ENCODE measurements at places on chromosomes 7 and 10.
A peak's percentile ranks its signal among the peaks of the same experiment; 100 is the strongest.

GRCh38 chr7:122699017-122699416 is at the start of gene RNF133:
Gene RNF133 (minus strand): TSS chr7:122699117. CDS start chr7:122698918, 199 bp downstream.
- DNase-seq = no peak
- no peaks in the 10 kb centered on the region for H3K4me1 ChIP-seq
- no peak within 1 kb of the TSS for H3K27ac ChIP-seq
- H3K27me3 ChIP-seq = no peaks in the 10 kb centered on the region

GRCh38 chr10:3961082-3961481 is 176.1 kb upstream of the KLF6 start:
- H3K27ac ChIP-seq = peak overlapping the region; percentile 5
- H3K4me3 ChIP-seq = no peak overlapping the region
- no peaks in the 10 kb centered on the region for H3K36me3 ChIP-seq
- no peaks in the 10 kb centered on the region for H3K27me3 ChIP-seq
- peaks cover 36% of the 10 kb centered on the region for H3K4me1 ChIP-seq

DNA sequence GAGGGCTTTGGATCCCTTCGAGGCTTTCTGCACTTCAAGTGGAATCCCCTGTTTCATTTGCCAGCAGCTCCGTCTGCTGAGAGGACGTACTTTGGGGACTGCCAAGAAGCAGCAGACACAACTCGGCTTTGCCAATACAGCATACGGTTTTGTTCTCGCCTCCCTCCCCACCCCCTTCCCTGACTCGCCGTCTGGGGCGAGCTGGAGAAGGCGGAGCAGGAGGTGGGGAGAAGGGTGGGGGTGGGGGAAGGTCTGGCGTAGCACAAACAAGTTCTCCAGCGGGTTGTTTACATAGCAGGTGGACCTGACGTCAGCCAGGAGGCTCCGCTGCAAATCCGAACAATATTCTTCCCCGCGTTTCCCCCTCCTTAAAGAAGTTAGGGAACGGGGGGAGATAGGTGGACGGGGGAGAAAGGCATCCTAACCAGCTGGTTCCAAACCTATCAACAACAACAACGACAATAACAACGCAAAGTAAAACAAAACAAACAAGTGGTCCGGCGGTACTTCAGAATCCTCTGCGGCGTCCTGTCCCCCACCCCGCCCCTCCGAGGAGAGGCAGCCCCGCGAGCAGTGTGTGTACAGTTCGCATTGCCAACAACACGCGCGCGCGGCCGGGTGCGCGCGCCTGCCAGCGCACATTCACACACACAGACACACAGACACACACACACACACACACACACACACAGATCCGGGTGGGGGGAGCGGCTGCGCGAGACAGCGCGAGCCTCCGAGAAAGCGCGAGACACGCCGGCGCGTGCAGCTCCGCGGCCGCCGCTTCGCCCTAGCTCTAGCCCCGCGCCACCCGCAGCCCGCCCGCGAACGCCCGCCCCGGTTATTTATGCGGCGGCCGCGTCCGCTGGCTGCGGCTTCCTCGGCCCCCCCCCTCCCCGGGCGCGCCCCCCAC is 167.0 kb upstream of the PPP1R3A start:
- peaks cover 77% of the 10 kb centered on the region for H3K27me3 ChIP-seq
- H3K27ac ChIP-seq = no peak overlapping the region
- H3K4me3 ChIP-seq = peak overlapping the region; percentile 80
- H3K36me3 ChIP-seq = no peaks in the 10 kb centered on the region
- peaks cover 44% of the 10 kb centered on the region for H3K4me1 ChIP-seq
- DNase-seq = peak; percentile 45

DNA sequence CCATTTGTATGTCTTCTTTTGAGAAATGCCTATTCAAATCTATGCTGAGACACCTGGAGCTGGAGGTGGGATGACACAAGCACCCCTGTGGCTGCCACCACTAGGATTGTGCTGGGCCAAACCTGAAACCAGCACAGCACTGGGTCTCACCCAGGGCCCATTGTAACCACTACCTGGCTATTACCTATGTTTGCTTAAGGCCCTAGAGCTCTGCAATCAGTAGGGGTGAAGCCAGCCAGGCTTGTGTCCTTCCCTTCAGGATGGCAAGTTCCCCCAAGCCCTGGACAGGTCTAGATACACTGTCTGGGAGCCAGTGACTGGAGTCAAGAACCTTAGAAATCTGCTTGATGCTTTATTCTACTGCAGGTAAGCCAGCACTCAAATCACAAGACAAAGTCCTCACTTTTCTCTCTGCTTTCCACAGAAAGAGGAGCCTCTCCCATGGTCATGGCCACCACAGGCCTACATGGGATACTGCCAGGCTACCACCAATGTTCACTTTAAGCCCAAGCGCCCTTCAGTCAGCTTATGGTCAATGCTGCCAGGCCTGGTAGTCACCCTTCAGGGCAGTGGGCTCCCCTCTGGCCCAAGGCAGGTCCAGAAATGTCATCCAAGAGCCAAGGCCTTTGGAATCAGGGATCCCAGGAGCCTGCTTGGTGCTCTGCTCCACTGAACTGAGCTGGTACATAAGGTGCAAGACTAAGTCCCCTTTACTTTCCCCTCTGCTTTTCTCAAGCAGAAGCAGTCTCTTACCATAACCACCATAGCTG is 105.3 kb downstream of the BMS1 start:
- H3K27ac ChIP-seq = no peak overlapping the region
- no peak for DNase-seq
- no peaks in the 10 kb centered on the region for H3K36me3 ChIP-seq
- peaks cover 5% of the 10 kb centered on the region for H3K27me3 ChIP-seq

DNA sequence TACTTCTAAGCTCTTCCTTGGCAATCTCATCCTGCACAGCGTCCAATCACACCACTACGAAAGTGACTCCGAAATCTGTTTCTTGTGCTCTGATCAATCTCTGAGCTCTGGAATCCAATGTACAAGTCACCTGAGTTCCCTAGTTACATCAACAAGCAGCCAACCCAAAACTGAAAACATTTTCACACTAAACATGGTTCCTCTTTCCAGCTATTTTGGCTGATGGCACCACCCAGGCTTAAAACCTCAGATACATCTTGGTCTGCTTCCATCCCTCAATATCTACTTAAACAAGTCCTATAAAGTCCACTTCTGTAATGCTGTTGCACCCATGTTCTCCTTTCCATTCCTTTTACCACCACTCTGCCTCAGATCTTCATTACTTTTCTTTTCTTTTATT is 3.6 kb downstream of the BLOC1S2 start:
- no peaks in the 10 kb centered on the region for H3K27me3 ChIP-seq
- H3K27ac ChIP-seq = no peak overlapping the region
- peaks cover 44% of the 10 kb centered on the region for H3K36me3 ChIP-seq
- H3K4me1 ChIP-seq = peaks cover 34% of the 10 kb centered on the region
- DNase-seq = no peak
- no peak overlapping the region for H3K4me3 ChIP-seq

- H3K4me1 ChIP-seq = peaks cover 85% of the 10 kb centered on the region
- DNase-seq = no peak
- H3K36me3 ChIP-seq = peaks cover 67% of the 10 kb centered on the region
- H3K27ac ChIP-seq = no peak overlapping the region
- no peaks in the 10 kb centered on the region for H3K27me3 ChIP-seq
These were observed 10.7 kb downstream of the CCDC6 start for GRCh38 chr10:59895629-59896116.

GRCh38 chr7:37251222-37251621 is 197.4 kb downstream of the ELMO1 start:
- H3K4me1 ChIP-seq = peaks cover 54% of the 10 kb centered on the region
- no peaks in the 10 kb centered on the region for H3K27me3 ChIP-seq
- H3K27ac ChIP-seq = no peak overlapping the region
- H3K4me3 ChIP-seq = no peak overlapping the region
- peaks cover 72% of the 10 kb centered on the region for H3K36me3 ChIP-seq

DNA sequence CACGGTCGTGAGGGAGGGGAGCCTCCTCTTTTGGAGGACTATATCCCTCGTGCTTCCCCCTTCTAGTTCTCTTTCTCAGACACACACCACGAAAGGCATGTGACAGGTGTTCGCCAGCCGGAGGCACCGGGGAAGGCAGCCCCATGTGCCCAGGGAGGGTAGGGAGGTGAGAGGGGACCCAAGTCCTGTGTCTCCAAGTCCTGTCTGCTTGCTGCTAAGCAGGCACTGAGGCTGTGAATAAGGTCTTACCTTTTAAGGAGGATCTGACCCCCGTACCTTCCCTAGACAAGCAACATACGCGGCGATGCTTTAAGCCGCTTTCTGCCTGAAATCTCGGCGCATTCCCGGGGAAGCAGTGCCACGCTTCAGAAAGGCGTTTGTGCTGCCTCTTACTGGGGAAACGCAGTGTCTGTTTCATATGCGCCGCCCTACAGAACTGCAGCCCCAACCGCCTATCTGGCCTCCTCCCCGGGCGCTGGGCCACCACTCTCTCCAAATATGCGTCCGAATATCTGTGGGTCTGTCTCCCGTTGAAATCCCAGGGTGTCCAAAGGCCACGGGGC is 770 bp downstream of the PLXNA4 start:
- H3K4me1 ChIP-seq = peaks cover 23% of the 10 kb centered on the region
- peaks cover 89% of the 10 kb centered on the region for H3K27me3 ChIP-seq
- no peaks in the 10 kb centered on the region for H3K36me3 ChIP-seq

DNA sequence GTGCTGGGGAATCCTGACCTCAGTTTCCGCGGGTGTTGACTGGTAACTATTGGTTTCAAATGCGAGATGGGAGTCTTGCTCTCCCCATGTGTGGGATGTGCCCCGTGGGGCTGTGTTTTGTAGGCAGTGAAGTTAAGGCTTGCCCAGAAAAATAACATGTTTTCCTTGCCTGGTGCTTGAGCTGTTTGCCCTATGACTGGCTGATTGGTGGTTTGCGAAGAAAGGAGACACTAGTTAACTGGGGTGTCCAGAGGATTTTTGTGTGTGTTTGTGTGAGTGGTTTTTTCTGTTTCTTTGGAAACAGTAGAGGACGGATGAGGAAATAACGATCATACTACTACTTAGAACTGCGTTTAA is 61.9 kb downstream of the CREB5 start:
- peaks cover 40% of the 10 kb centered on the region for H3K27me3 ChIP-seq
- H3K4me3 ChIP-seq = no peak overlapping the region

GRCh38 chr10:30542001-30542894 is 87.3 kb downstream of the LYZL2 start:
- no peak overlapping the region for H3K4me3 ChIP-seq
- peaks cover 20% of the 10 kb centered on the region for H3K4me1 ChIP-seq
- peak overlapping the region; percentile 47 for H3K27ac ChIP-seq
- no peaks in the 10 kb centered on the region for H3K27me3 ChIP-seq
- no peak for DNase-seq

- peak; percentile 38 for DNase-seq
- no peaks in the 10 kb centered on the region for H3K36me3 ChIP-seq
- H3K4me3 ChIP-seq = peak overlapping the region; percentile 71
These were observed 1.1 kb downstream of the ADRA2A start for GRCh38 chr10:111077785-111078504.

DNA sequence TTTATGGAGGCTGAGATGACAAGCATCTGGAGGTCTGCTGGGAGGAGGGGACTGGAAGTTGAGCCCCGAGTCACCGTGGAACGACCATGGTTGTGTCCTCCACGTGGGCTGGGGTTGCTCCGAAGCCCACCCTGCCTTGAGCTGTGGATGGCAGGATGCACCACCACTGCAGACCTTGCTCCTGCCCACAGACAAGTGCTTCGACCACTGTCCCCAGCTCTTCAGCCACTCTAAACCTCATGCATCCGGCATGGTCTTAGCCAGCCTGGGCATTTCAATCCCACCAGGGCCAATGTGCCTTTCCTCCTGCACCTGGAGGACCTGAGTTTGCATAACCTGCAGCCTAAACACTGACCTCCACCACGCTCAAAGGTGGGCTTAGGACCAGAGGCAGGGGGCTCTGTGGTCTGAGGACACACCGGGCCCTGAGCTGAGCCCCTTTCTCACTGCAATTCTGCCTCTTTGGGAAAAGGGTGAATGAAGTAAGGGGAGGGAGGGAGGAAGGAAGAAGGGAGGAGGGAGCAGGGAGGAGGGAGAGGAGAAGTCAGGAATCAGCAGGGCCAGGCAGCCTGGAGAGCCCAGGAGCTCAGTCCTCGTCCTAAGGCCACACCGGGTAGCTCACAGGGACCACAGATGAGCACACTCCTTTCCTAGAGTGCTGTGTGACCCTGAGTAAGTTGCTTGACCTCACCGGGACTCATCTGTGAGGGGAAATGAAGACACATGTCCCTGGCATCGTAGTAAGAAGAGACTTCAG is 44.8 kb upstream of the DNAAF5 start:
- peaks cover 74% of the 10 kb centered on the region for H3K36me3 ChIP-seq
- H3K27me3 ChIP-seq = no peaks in the 10 kb centered on the region
- H3K27ac ChIP-seq = no peak overlapping the region
- H3K4me3 ChIP-seq = no peak overlapping the region
- no peaks in the 10 kb centered on the region for H3K4me1 ChIP-seq
- DNase-seq = no peak

DNA sequence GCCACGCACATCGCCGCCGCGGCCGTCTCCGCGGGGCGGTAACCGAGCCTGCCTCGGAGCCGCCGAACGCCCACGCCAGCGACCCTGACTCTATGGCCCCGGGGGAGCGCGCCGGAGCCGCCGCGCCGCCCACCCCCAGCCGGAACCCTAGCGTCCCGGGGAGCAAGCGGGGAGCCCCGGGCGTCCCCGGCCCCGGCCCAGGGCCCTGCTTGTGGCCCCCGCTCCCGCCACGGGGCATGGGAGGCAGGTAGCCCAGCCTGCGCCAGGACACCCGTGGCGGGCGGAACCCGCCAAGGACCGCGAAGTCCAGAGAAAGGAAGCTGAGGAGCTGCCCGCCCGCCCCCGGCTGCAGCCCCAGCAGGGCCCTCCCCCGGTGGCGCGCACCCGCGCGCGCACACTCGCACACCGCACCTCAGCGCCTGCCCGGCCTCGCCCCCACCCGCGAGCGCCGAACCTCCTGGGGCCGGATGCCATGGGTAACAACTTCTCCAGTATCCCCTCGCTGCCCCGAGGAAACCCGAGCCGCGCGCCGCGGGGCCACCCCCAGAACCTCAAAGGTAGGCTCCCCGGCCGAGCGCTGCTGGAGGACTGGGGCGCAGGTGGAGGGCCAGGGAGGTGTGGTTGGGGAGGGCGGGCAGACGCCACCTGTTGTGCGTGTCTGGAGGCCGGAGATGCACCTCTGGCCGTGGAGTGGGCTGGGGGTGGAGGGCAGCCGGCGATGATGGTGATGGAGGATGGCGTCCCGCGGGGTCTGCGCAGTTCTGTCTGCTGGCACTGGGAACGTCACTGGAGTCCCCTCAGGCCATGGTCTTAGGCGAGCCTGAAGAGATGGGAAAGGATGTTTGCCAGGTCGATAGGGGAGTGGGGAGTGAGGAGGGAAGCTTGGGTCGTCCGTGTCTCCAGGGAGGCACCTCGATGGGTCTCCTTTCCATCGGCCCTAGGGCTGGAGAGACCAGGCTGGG is 692 bp downstream of the NEURL1 start:
- peaks cover 14% of the 10 kb centered on the region for H3K4me1 ChIP-seq
- peak overlapping the region; percentile 70 for H3K4me3 ChIP-seq
- H3K27me3 ChIP-seq = peaks cover 59% of the 10 kb centered on the region
- H3K36me3 ChIP-seq = no peaks in the 10 kb centered on the region
- H3K27ac ChIP-seq = no peak overlapping the region

GRCh38 chr10:2106641-2107040 is 369.3 kb upstream of the ADARB2 start:
- no peak overlapping the region for H3K27ac ChIP-seq
- no peak overlapping the region for H3K4me3 ChIP-seq
- no peaks in the 10 kb centered on the region for H3K36me3 ChIP-seq
- no peaks in the 10 kb centered on the region for H3K4me1 ChIP-seq
- no peak for DNase-seq
